Stimulated activated CD4-positive, alpha-beta T cell treated with anti-CD3 and anti-CD28 coated beads, Interleukin-1b, Interleukin-23, amount 100 ng/mL, for 4 hours (primary cell): ENCODE measurements at places on chromosomes 6 and 20.

DNA sequence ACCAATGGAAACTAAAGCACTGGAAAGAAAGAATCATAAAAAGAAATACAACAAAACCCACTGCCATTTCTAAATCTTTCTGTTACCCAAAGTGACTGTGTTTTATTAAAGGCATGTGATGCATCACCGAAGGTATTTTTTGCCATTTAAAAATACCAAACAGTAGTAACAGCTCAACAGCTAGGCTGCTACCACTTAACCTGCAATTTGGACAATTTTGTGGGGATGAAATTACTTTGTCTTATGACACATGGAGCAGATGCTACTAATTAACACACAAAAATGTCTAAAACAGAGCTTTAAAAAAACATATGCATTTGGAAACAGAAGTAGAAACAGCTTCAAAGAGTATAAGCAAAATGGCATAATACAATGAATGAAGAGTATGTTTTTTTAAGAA, 97.4 kb downstream of the ATXN1 start:
- no peak for DNase-seq

- DNase-seq: no peak
These were observed 1.4 kb upstream of the SSR1 start for GRCh38 chr6:7314414-7314813.

DNA sequence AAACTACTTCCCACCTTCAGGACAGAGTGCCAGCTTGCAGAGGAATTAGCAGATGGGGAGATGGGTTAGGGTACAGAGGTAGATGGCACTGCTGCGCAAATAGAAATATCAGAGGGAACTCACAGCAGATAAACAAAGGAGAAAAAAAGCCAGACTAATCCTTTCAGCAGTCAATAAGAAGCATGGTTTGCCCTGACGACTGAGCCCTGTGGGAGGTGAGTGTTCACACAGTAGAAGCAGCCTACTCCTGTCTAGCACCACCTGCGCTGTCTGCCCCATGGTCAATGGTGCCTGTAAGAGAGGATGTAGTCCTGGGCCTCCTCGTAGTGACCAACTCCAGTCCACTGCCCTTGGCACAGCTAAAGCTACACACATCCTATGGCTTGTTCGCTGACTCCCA, 174.1 kb downstream of the IBTK start:
- no peak for DNase-seq

- no peak for DNase-seq
These were observed 60.6 kb downstream of the RIPOR3 start for GRCh38 chr20:50630578-50631263.

- no peak for DNase-seq
These were observed 1.4 kb upstream of the SNTA1 start for GRCh38 chr20:33444797-33445560.

DNA sequence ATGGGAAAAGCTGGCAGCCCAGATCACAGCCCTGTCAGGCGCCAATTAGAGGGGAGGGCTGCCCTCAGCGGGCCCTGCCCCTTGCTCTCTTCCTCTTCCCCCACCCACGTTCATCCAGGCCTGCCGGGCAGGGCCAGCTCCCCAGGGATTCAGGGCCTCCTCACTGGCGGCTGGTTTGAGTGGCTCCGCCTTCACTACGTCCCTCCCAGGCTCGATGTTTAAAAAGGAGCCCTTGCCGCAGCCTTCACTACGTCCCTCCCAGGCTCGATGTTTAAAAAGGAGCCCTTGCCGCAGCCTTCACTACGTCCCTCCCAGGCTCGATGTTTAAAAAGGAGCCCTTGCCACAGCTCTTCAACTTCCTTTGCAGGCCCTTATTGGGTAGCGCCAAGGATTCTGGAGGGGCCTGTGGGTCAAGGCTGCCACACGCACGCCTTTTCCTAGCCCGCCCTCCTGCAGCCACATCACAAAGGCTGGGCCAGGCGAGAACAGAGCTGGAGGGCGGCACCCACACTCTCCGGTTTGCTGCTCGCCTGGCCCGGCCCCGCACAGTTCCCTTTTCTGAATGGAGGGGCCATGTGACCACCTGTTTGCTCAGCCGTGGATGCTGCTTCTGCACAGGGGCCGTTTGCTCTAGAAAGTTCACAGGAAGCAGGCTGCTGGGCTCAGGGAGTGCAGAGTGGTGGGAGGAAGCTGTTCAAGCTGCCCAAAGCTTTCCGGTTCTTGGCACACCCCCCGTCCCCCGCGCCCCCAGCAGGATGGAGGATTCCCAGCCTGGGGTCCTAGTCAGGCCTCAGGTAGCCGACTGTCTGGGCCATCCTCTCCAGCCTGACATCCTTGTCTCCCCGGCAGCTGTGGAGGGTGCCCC, 1.6 kb downstream of the SLC17A9 start:
- DNase-seq: peak; percentile 27
